ENCODE measurements at places on chromosomes 4 and X. TPM values are rescaled to one million over a fixed set of nuclear protein-coding genes. Genes with fewer than 3 reads are reported as not detected.

The FAM236C gene
- total RNA-seq: not detected

The RAB33A gene
- total RNA-seq: not detected

The SLBP gene
- 8.7 TPM for total RNA-seq

The ADH6 gene
- total RNA-seq: 0.49 TPM

The FAM9C gene
- not detected for total RNA-seq

The DDX53 gene
- total RNA-seq: not detected

The GLRA3 gene
- 0.06 TPM for total RNA-seq

The NUDT11 gene
- total RNA-seq: 1.1 TPM

The SH3D19 gene
- 19.4 TPM for total RNA-seq

Measured in pancreas (tissue), 10 donors.